Fibroblast of skin of back (primary cell): ENCODE measurements at places on chromosomes 6 and 20.

GRCh38 chr6:24659561-24659960 lies 7.1 kb downstream of the TDP2 start:
- DNase-seq: no peak

- DNase-seq: no peak
These were observed 89.4 kb upstream of the AFDN start for GRCh38 chr6:167737205-167737830.

- DNase-seq: peak; percentile 58
These were observed 674.9 kb downstream of the HDGFL1 start for GRCh38 chr6:23244300-23244699.

DNA sequence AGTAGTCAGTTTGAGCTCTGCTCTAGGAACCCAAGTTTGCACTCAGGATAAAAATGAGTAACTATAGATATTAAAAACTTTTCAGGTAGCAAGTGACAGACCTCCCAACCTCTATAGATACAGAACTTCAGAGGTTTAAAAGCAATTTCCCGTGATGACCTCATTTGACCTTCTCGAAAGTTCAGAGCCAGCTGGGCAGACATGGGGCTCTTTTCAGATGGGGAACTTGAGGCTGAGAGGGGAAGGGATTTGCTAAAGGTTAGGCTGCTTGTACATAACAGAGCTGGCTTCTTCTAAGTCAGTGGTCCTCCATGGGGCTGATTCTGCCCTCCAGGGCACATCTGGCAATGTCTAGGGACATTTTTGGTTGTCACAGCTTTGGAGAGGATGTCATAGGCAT lies 58.8 kb upstream of the ZNF831 start:
- no peak for DNase-seq

DNA sequence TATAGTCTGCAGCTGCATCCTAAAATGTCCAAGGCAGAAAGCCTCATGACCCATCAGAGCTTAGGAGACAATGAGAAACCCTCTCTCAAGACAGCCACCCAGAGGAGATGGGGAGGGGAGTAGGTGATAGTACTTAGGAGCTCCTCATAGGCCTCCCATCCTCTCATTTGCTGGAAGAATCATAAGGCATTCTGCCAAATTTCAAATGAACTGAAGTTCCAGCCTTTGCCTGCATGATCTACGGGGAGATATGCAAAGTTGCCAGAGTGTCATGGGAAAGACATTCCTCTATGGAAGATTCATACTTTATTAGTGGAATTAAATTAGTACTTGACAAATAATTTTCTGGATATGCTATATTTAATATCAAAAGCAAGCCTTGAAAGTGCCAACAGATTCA lies 194.1 kb upstream of the GJE1 start:
- DNase-seq: no peak
